ENCODE measurements at places on chromosomes 7 and 10.

DNA sequence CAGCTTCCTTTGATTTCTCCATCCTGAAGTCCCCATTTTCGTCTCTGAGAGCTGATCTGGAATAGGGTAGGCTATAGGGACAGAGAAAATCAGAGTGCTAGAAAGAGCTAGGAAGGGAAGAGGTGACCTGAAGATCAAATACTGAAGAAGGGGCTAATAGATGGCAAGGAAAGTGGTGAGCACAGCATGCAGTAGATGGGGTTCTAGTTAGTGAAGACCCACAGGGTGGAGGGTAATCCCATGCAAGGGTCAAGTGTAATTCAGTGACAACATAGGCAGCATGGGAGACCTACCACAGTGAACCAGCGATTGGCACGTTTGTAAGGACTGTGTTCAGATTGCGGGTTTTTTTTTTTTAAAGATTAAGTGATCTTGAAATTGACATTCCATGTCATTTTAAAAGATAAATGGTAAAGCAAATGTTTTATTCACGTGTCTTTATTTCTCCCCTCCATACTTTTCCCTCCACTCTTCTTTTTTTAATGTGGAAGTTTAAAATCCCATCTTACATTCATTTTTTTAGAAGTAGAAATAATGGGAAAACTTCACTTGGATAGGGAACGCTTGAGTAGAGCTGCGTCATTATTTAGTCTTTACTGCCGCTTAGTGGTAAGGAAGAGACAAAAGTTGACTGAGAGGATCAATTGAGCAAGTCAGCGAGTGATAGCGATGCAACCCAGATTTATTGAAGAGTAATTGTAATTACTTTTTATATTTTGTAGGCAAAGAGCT is 21.0 kb upstream of the ABI1 start:
- H3K27ac ChIP-seq = no peak overlapping the region
- no peaks in the 10 kb centered on the region for H3K36me3 ChIP-seq
- no peaks in the 10 kb centered on the region for H3K27me3 ChIP-seq
- DNase-seq = no peak
- no peaks in the 10 kb centered on the region for H3K4me1 ChIP-seq

- DNase-seq = no peak
- H3K4me3 ChIP-seq = no peak overlapping the region
- H3K27me3 ChIP-seq = peaks cover 8% of the 10 kb centered on the region
- H3K4me1 ChIP-seq = no peaks in the 10 kb centered on the region
- H3K27ac ChIP-seq = no peak overlapping the region
- H3K36me3 ChIP-seq = no peaks in the 10 kb centered on the region
Measured at GRCh38 chr10:110387983-110388686, 83.4 kb upstream of the SMNDC1 start.

- peaks cover 38% of the 10 kb centered on the region for H3K4me1 ChIP-seq
- DNase-seq = no peak
- no peaks in the 10 kb centered on the region for H3K36me3 ChIP-seq
- H3K27ac ChIP-seq = no peak overlapping the region
- no peak overlapping the region for H3K4me3 ChIP-seq
Measured at GRCh38 chr7:50774319-50774718, 8.4 kb downstream of the GRB10 start.

GRCh38 chr7:47803846-47804245 is 144.4 kb downstream of the PKD1L1 start:
- no peak overlapping the region for H3K4me3 ChIP-seq
- H3K4me1 ChIP-seq = no peaks in the 10 kb centered on the region

DNA sequence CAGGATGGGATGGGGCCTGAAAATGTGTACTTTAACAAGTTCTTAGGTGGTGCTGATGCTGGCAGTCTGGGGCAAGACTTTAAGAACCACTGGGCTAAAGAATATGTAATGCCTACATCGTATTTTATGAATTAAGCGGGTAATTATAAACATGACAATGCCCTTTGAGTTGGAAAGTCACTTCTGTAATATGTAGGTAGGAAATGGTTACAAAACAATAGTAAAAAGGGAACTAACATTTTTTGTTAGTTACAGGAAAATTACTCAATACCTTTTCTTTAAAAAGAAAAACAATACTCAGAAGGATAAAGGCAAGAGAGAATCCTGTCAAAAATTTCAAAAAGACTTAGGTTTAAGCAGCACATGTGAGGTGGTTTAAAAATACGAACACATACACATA is 48.3 kb upstream of the STEAP4 start:
- H3K4me1 ChIP-seq = no peaks in the 10 kb centered on the region
- no peak for DNase-seq
- H3K27ac ChIP-seq = no peak overlapping the region
- no peaks in the 10 kb centered on the region for H3K36me3 ChIP-seq
- no peaks in the 10 kb centered on the region for H3K27me3 ChIP-seq

DNA sequence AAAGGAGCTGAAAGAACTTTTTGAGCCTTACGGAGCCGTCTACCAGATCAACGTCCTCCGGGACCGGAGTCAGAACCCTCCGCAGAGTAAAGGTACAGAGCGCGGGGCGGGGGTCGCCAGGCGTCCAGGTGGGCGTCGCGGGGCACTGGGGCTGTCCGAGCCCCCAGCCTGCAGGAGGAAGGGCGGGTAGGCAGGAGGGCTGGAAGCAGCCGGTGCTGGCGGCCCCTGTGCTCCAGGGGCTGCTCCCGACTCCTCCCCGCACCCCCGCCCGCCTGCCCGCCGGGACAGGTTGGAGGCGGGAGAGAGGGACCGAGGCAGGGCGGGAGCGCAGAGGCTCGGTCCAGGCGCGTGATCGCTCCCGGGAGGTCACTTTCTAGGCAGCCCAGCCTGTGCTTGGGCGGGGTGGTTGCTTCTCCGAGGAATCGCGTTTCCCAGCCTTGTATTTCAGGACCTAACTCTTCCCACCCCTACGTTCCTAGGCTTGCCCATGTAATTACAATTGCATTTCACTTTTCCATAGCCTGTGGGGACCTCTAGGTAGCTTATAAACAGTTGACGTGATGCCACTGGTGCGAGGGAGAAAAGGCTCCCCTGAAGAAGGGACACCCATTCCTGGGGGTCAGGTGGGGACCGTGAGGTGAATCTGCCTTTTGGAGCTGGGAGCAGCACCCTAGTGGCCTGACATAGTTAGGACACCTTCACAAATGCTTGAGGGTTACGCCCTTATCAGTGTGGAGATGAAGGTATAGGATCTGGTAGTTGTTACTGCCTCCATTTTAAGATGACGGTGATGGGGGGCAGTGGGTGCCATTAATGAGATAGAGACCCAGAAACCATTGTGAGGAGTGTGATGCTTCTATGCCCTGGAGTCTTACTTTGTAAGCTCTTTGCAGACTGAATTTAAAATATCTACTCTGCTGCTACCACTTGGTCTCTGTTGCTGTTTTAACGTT is 148.2 kb downstream of the CELF2 start:
- peak overlapping the region; percentile 45 for H3K4me3 ChIP-seq
- H3K27me3 ChIP-seq = no peaks in the 10 kb centered on the region
- H3K27ac ChIP-seq = peak overlapping the region; percentile 71
- H3K4me1 ChIP-seq = peaks cover 30% of the 10 kb centered on the region
- DNase-seq = peak; percentile 45
- no peaks in the 10 kb centered on the region for H3K36me3 ChIP-seq

GRCh38 chr10:122186816-122187810 is 84.0 kb upstream of the BTBD16 start:
- DNase-seq = peak; percentile 50
- H3K36me3 ChIP-seq = no peaks in the 10 kb centered on the region
- H3K27me3 ChIP-seq = no peaks in the 10 kb centered on the region
- H3K4me3 ChIP-seq = no peak overlapping the region

DNA sequence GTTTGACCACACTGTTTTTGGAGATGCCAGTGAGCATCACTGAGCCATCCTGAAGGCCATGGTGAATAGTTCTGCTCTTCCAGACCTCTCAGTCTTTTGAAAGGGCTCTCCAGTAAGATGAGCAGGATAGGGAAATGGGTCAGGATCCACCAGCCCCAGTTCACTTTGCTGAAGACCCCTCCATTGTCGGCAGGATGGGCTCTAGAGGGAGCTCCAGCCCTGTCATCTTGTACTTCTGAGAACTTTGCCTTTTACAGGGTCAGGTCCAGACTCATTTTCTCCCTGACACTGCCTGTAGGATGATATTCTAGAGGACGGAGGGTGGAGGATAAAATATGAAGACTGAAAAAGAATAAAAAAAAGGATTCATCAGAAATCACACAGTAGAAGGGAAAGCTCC is 13.1 kb downstream of the LHFPL3 start:
- H3K4me1 ChIP-seq = no peaks in the 10 kb centered on the region
- H3K27me3 ChIP-seq = no peaks in the 10 kb centered on the region
- H3K36me3 ChIP-seq = no peaks in the 10 kb centered on the region
- no peak overlapping the region for H3K4me3 ChIP-seq

- no peak for DNase-seq
- H3K27me3 ChIP-seq = no peaks in the 10 kb centered on the region
- peak overlapping the region; percentile 99 for H3K4me3 ChIP-seq
- peaks cover 11% of the 10 kb centered on the region for H3K4me1 ChIP-seq
- H3K27ac ChIP-seq = peak overlapping the region; percentile 99
Measured at GRCh38 chr10:32445036-32445435, 904 bp upstream of the CCDC7 start.

- peak; percentile 49 for DNase-seq
- no peak overlapping the region for H3K4me3 ChIP-seq
- H3K27ac ChIP-seq = peak overlapping the region; percentile 36
- H3K27me3 ChIP-seq = no peaks in the 10 kb centered on the region
Measured at GRCh38 chr7:29281782-29282541, 87.4 kb downstream of the CHN2 start.

Data from gastrocnemius medialis (tissue), 4 donors.